ENCODE measurements at places on chromosomes 1 and 21. TPM values are rescaled to one million over a fixed set of nuclear protein-coding genes. Genes with fewer than 3 reads are reported as not detected.

Gene RCOR3
- total RNA-seq: 57.8 TPM

Gene PARP1
- 100 TPM for total RNA-seq

Gene RIPPLY3
- total RNA-seq: 0.99 TPM

Gene OR2T33
- not detected for total RNA-seq

Gene SERPINC1
- total RNA-seq: not detected

Gene FMO4
- total RNA-seq: 5.4 TPM

Gene EVA1C
- 3.3 TPM for total RNA-seq

Gene SLAMF6
- total RNA-seq: 0.12 TPM

Gene KLF17
- not detected for total RNA-seq

Gene SLAMF9
- not detected for total RNA-seq

Gene TMEM51
- total RNA-seq: 26.0 TPM

Gene OR2W3
- total RNA-seq: 2.6 TPM

Gene AADACL3
- total RNA-seq: not detected

Gene ALPL
- 17.4 TPM for total RNA-seq

Gene SLC35A3
- 54.6 TPM for total RNA-seq

Gene JAM2
- 12.1 TPM for total RNA-seq

Gene GPR52
- 3.4 TPM for total RNA-seq

Gene SDHB
- total RNA-seq: 89.6 TPM

Gene CTSK
- total RNA-seq: 20.7 TPM

Gene ARHGAP30
- 5.5 TPM for total RNA-seq

Gene KLHDC7A
- total RNA-seq: 8.1 TPM

Gene KIAA1614
- total RNA-seq: 9.5 TPM

Gene CLCA1
- total RNA-seq: not detected

Gene TMEM59
- total RNA-seq: 328 TPM

Gene ERICH3
- total RNA-seq: 0.12 TPM

Gene TNFRSF1B
- 25.0 TPM for total RNA-seq

Gene C4BPB
- 1.8 TPM for total RNA-seq

Gene PCP4
- total RNA-seq: 1.1 TPM

Gene GPR3
- 0.35 TPM for total RNA-seq

Gene GPA33
- total RNA-seq: 0.12 TPM

Gene RGS16
- total RNA-seq: 3.7 TPM

Gene CD34
- 43.6 TPM for total RNA-seq

Gene ALG6
- 18.9 TPM for total RNA-seq

Gene C8B
- total RNA-seq: not detected

Gene CD101
- 2.4 TPM for total RNA-seq

Gene PKP1
- total RNA-seq: 0.64 TPM

Gene ARHGEF16
- total RNA-seq: 15.5 TPM

Gene KCNJ15
- 124 TPM for total RNA-seq

Gene RABGGTB
- 60.8 TPM for total RNA-seq

Gene TMEM82
- 2.5 TPM for total RNA-seq

Gene GRIK3
- total RNA-seq: 2.2 TPM
